ENCODE measurements at places on chromosomes 2 and 18.

- no peak for DNase-seq
These were observed 36.8 kb upstream of the AQP4 start for GRCh38 chr18:26902291-26902690.

DNA sequence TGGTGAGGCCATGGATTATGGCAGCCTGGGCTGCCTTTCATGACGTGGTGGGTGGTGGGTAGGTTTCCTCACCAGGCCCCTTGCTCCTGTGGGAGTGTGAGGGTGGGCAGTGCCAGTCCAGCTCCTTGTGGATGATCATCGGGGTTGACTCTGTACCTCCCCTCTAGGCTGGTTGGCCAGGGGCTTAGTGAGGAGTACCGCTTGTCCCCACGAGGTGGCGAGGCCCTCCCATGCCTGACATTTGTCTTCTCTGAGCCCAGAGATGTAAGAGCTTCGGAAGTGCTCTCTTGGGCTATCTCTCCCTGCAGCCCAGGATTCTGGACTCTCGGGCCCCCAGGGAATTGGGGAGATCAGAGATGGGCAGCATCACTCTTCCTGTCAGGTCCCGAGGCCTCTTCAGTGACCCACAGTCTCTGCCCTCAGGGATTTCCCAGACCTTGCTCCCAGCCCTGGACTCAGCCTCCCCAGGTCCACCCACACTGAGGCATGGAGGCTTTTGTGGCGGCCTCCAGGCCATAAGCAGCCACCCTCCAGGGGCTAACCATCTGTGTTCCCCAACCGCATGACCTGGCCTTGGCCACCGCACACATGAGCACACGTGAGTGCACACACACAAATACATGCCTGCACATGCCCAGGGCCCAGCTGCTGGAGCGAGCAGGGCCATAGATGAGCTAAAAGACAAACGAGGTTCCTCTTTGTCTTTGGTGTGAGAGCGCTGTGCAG lies 6.5 kb downstream of the SPR start:
- peak; percentile 62 for DNase-seq

- no peak for DNase-seq
These were observed 24.2 kb upstream of the UGT1A8 start for GRCh38 chr2:233593201-233593600.

DNA sequence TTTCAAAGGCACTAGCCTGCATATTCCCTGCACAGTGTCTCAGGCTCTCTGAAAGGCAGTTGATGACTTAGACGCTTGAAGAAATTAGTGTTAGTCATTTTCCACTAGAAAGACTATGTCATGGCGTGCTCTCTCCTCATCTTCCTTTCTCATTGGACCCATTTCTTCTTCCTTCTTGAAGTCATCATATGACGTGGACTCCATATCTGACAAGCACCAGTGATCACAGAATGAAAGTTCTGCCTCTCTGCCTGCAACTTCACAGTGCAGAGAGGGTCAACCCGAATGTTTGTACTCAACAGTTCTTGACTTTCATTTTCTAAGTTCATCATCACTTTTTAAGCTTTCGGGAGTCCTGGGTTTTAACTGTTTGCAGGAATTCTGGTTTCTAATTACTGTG lies 63.7 kb upstream of the CYRIA start:
- DNase-seq = no peak

DNA sequence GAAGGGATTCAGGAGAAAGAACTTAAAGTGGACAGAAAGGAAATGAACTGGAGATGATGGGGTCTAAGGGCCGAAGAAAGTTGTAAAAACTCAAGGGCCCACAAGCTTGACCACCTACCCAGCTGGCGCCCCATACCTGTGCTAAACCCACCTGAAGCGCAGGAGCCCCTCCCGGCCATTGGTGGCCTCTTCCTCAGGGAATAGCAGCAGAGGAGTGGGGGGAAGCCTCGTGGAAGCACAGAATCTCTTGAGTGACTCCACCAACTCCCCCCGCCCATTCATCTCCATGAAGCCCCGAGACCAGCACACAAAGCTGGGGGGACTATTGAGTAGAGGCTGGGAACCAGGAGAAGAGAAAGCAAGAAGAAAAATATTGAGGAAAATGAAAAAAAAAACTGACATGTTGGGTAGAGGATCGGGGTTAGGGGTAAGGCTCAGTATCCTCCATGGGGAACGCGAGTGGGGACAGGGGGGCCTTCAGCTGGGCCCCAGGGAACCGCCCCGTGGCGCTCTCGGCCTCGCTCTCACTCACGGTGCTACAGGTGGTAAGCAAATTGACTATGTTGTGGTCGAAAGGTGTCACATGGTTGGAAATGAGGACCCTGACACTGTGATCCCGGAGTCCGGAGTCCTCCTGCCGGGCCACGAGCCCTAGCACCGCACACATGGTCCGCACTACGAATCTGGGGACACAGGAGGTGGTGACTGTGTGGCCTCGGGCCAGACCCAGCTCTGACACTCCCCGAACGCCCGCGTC lies 728 bp downstream of the AUP1 start:
- no peak for DNase-seq

DNA sequence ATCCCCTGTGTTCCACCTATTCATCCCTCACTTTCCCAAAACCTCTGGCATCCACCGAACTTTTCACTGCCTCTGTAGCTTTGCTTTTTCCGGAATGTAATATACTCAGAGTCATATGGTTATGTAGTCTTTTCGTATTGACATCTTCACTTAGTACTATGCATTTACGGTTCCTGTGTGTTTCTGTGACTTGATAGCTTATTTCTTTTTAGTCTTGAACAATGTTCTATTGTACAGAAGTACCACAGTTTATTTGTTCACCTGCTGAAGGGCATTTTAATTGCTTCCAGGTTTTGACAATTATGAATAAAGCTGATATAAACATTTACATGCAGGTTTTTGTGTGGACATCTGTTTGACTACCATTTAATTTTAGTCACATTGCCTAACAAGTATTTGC lies 154.7 kb upstream of the DOK6 start:
- no peak for DNase-seq

GRCh38 chr2:40445467-40445866 lies 6.4 kb downstream of the SLC8A1 start:
- DNase-seq = peak; percentile 37

DNA sequence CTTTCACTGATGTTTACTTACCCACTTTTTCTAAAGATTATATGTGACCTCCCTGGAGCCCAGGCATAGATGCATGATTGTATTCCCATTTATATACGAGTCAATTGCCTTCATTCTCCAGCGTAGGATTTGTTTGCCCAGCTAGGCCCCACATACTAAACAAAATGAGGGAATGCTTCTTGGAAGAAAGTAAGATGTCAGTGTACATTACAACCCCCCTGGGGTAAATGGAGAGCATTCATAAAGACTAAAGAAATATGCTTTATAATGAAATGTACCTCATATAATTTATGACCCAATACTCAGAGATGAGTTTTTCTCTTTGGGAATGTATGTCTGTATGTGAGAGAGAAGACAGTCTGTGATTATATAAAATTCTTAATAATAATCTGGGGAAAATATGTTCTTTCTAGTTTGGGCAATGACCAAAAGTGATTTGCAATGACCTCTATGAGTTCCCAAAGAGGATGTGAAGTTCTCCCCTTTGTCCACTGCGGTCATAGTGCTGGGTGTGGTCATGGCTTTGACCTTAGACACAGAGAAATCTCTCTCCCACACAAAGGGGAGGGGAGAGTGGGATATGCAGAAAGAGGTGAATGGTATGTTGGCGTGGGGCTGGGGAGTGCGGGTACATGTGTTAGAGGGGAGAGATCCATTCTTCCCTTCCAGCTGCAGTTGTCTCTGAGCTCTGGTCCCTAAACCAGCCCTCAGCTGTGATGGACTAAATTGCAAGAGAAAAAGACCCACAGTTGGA lies 175.6 kb downstream of the EN1 start:
- no peak for DNase-seq

DNA sequence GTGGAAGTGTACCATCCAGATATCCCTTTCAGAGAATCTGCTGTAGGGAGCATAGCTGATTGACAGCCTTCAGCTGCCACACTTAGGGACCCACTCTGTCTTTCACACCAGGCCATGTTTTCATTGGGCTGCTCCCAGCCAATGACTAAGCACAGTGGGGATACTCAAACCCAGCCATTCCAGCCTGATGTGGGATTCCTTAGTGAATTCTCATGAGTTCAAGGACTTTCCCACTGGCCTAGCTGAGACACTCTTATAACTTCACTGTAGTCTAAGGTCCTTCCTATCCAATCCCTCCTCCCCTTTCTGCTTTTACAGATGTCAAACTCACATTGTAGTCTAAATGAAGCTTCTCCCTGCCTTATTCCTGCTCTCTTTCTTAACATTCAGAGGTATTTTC lies 201.2 kb downstream of the PIK3C3 start:
- DNase-seq = no peak

GRCh38 chr2:73324126-73324725 lies 30.9 kb upstream of the EGR4 start:
- no peak for DNase-seq

DNA sequence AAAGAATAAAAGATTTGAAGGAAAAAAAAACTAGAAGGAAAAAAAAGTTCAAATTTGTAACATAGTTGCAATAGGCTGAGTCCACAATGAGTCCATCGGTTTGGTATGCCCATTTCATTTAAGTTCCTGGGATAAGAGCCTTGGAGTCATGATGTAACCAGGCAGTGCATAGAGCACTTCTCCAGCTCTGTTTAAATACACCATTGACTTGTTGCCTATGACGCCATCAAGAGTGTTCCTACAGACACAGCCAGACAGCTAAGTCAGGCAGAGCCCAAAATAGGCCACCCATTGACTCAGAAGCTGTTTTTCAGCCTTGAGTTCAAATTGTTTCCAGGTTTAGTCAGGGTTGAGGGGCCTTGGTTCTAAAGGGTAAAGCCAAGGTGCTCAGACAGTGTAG lies 44.9 kb downstream of the SOCS6 start:
- DNase-seq = peak; percentile 41

GRCh38 chr2:226483143-226483542 lies 316.5 kb downstream of the IRS1 start:
- DNase-seq = no peak

- DNase-seq = no peak
These were observed 91.1 kb downstream of the ZNF532 start for GRCh38 chr18:58955738-58956137.

GRCh38 chr2:47360927-47361326 lies 42.0 kb upstream of the MSH2 start:
- DNase-seq = no peak

- DNase-seq = peak; percentile 4
These were observed 245.4 kb upstream of the MEIS1 start for GRCh38 chr2:66189553-66189952.

DNA sequence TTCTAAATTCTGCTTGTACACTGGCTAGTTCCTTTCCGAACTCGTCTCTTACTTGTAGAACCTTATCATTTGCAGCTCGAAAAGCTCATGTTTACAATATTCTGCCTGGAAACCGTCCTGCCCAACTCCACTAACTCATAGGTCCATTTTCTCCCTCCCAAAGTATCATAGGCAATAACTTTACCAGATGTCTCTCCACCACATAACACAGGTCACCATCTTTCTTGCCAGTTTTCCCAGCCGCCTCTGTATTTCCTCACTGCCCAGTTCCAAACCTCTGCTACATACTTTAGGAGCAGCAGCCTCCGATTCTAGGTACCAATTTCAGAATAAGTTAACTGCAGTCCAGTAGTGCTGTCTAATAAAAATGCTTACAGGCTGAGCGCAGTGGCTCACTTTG lies 259.5 kb downstream of the GLI2 start:
- no peak for DNase-seq

- no peak for DNase-seq
These were observed 17.1 kb downstream of the APCDD1 start for GRCh38 chr18:10471574-10471973.

DNA sequence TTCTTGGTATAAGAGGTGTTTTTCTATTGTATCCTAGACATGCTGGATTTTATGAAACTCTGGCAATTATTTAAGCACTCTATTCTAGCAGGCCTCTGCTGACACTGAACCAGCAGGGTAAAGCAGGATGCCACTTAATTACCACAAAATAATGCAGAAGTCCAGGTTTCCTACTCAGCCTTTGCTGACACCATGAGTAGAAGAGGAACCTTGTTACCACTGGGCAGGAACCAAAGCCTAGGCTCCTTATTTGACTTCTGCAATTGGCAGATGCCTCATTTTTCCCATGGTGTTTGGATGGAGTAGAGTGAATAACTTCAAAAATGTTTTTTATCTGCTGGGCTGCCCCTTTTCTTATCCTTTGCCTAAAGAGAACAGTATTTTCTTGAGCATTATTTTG lies 60.8 kb downstream of the THNSL2 start:
- DNase-seq = peak; percentile 82

- DNase-seq = no peak
These were observed 187.7 kb downstream of the SMAD7 start for GRCh38 chr18:48762836-48763718.

- DNase-seq = no peak
These were observed 428.1 kb downstream of the MEIS1 start for GRCh38 chr2:66862885-66863650.

GRCh38 chr18:36229188-36229587 lies 41.9 kb downstream of the MOCOS start:
- DNase-seq = no peak

- DNase-seq = no peak
These were observed 232.5 kb upstream of the SPRED2 start for GRCh38 chr2:65664931-65665330.

- no peak for DNase-seq
These were observed 79.7 kb downstream of the EMILIN2 start for GRCh38 chr18:2926528-2926927.

DNA sequence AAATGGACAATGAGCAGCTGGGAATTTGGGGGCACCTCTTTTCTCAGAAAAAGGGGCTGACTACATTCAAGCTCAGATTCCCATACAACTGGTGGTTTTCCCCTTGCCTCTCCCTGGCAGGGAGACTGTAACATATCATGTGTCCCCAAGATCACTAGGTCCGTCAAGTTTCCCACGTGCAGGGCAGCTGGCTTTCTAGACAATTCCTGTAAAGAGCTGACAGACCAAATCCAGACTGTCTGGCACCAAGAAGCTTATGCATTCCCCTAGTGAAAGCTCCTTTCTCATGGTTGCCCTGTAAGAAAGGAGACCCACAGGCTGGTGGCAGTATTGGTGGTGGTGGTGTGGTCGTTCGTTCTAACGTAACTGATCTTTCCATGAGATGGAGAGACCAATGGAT lies 48.8 kb downstream of the THUMPD2 start:
- no peak for DNase-seq

DNA sequence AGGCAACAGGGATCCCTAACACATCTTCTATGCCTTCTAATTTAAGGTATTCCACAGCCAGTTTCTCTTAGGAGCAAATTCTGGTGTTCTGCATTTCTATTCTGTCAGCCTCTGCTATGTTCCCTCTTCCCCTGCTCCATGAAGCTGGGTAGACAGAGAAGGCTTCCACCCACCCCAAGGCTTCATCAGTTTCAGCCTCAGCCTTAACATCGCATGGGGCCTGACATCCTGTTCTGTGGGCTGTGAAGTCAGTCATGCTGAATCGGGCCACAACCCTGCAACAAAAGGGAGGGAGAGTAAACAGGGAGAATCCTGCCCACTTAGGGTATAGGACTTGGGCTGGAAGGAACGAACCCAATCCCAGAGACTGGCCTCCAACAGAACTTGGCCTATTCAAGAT lies 70.6 kb upstream of the PPM1B start:
- DNase-seq = peak; percentile 70

GRCh38 chr2:134763164-134763710 lies 44.4 kb upstream of the TMEM163 start:
- DNase-seq = no peak
